ENCODE measurements at places on chromosomes 5 and 9. TPM values are rescaled to one million over a fixed set of nuclear protein-coding genes. Genes with fewer than 3 reads are reported as not detected.

DNA sequence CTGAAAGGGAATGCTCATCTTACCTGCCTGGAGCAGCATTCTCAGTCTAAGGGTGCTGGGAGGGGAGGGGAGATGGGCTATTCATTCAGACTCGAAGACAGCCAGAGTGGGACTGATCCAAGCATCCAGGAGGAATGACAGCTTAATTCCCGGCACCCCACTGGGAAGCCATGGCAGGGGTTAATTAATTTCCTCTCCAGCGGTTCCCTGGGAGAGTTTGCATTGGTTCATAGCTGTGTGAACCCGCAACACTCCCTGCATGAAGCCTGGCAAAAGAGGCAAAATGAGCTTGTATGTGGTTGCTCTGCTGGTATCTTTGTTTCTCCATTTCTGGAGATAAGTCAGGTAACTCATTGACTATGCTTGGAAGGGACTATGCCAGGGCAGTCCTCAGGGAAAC lies 401.0 kb upstream of the SLC24A2 start:
- DNase-seq, result no peak

The DND1 gene
- 0.52 TPM for total RNA-seq

DNA sequence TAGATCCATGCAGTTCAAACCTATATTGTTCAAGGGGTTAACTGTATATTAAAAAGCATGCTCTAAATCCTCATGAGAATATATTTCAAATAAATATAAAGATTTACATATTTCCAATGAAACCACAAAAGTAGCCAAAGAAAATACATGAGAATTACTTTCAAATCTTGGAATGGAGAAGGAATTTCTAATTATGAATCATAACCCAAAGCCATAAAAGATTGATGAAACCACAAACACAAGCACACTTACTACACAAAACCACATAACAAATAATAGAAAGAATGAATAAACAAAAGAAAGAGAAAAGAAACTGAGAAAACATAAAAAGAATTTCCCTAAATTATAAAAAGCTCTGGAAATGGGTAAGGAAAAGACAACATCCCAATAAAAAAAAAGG lies 16.0 kb downstream of the ERP44 start:
- peak; percentile 44 for DNase-seq

The TSLP gene
- 0.90 TPM for total RNA-seq

The ADAMTS16 gene
- total RNA-seq, result 2.6 TPM

GRCh38 chr9:88746743-88747398 lies 211.9 kb downstream of the NXNL2 start:
- no peak for DNase-seq

GRCh38 chr5:171863935-171864334 lies 78.3 kb downstream of the SMIM23 start:
- peak; percentile 81 for DNase-seq

GRCh38 chr9:131598121-131598520 lies 52.8 kb downstream of the PRRT1B start:
- DNase-seq, result no peak

The HMCN2 gene
- 12.1 TPM for total RNA-seq

DNA sequence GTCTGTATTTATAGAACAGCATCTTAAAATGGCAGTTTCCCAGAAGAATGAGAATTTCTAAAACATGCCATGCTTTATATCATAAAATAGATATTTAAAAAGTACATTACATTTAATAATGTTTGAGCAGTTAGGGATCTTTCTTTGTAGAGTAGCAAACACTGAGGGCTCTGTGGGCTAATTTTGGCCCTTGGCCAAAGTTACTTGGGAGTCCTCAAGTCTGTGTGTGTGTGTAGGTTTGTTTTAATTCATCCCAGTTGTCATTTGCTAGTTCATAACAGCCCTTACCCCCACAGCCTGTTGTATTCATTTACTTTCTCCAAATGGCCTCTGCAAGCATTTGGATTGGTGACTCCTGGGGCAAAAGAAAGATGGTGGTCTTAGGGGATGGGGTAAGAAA lies 576.4 kb upstream of the SGCD start:
- DNase-seq, result no peak

- no peak for DNase-seq
Observed at GRCh38 chr9:112822618-112823017, 68.1 kb downstream of the SLC46A2 start.

GRCh38 chr5:95803271-95804148 lies 19.0 kb downstream of the GLRX start:
- DNase-seq, result peak; percentile 34

DNA sequence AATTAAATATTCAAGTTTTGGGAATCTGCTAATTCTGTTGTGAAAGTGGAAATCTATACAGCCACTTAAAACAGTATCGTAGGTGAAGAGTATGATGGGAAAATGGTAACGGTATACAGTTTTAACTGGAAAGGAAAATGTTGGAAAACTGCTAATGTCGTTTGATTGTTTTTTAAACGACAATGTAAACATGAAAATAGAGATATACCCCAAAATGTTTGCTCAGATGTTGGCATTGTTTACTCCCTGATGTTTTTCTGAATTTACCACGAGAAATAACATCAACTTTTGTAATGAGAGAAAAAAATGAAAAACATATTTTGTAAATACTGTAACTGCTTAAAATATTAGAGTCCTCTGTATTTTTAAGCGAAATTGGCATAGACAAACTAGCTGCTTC lies 2.7 kb downstream of the MATR3 start:
- no peak for DNase-seq

DNA sequence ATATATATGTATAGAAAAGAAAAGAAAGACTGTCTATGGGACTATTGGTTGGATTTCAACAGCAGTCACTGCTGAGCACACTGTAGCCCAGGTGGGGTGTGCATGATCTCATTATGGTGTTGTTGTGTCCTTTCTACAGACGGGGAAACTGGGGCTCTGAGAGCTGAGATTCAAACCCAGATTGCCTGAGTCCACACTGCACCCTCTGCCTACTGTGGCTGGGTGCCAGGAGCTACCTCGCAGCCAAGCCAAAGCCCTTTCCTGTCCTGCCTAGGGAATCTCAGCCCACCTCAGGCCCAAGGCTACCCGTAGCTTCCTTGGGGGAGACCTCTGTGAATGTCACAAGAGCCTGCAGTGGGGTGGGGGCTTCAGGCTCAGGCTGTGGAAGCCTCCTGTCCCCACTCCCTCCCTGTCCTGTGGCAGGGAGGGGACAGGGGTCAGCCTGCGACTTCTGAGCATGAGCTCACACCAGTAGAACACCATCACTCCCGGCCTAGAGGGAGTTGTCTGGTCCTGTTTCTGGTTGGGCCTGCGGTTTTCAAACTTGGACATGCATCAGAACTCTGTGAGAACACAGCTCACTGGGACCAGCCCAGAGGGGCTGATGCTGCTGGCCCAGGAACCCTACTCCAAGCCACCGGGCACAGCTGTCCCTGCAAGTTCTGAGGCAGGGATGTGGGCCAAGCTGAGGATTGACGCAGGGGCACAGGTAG lies 7.9 kb upstream of the NINJ1 start:
- no peak for DNase-seq

GRCh38 chr9:16848179-16848578 lies 22.3 kb downstream of the BNC2 start:
- no peak for DNase-seq

DNA sequence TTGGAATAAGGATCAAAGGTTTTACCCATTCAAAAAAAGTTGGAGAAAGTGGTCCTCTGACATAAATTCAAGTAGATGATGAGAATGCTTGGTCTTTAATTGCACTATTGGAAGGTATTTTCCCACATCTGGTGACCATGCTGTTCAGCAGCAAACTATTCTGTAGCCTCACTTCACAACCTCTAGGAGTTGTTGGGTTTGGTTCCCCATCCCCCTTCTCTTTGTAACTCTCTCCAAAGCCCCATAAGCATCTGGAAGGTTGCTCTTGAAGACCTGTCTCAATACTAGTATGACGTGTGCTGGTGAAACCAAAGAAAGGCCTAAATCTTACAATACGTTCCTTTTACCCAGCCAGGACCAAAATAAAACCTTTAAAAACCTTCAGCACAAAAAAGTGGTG lies 8.5 kb downstream of the RGMB start:
- DNase-seq, result no peak

The NTNG2 gene
- total RNA-seq, result 2.4 TPM

The CD274 gene
- 5.5 TPM for total RNA-seq

- peak; percentile 45 for DNase-seq
Observed at GRCh38 chr9:95506428-95506677, 10.4 kb downstream of the PTCH1 start.

GRCh38 chr9:134879664-134880483 lies 736 bp upstream of the FCN2 start:
- no peak for DNase-seq

The CNTLN gene
- total RNA-seq, result 15.1 TPM

DNA sequence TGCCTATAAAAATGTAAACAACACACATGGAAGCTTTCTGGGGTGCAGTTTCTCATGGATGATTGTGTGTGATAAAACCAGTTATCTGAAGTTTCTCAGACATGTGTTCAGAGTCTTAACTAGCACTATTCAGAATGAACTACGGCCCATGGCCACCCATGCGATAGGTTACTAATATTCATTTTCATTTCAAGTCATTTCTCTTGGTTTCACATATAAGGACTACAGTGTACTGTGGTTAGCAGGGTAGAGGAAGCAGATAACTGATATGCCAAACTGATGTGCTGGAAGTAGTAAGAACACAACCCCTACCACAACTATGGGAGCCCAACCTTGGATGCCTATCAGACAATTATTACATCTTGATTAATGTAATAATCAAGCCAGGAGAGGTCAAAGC lies 372.1 kb downstream of the DTWD2 start:
- DNase-seq, result no peak

DNA sequence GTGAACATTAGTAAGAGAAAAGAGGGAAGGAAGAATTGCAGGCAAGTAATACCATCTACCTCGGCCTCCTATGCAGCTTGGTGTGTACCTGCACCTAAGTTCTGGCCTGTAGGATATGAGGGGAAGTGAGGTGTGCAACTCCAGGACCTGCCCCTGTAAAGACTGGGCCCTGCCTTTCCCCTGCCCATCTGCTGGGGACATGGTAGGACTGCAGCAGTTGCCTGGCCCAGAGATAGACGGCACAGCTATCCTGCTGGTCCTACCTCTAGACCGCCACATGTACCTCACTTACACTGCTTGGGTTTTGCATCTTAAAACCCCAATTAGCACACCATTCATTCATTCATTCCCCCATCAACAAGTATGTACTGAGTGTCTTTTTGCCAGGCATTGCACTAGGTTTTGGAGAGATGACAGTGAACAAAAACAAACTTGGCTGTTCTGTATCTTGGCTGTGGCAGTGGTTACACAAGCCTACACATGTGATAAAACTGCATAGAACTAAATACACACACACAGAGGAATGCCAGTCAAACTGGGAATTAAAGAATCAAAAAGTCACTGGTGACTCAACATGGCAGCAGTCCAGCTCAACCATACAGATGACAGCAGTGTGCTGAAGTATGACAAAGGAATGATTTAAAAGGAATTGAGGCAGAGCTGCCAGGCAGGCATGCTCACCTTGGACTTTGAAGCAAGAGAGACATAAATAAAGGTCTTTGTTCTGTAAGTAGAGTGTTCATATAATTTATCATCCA lies 23.3 kb upstream of the MGAT1 start:
- DNase-seq, result peak; percentile 81

GRCh38 chr5:14109041-14109747 lies 33.9 kb upstream of the TRIO start:
- peak; percentile 85 for DNase-seq

GRCh38 chr5:19240170-19240569 lies 747.8 kb downstream of the CDH18 start:
- no peak for DNase-seq

DNA sequence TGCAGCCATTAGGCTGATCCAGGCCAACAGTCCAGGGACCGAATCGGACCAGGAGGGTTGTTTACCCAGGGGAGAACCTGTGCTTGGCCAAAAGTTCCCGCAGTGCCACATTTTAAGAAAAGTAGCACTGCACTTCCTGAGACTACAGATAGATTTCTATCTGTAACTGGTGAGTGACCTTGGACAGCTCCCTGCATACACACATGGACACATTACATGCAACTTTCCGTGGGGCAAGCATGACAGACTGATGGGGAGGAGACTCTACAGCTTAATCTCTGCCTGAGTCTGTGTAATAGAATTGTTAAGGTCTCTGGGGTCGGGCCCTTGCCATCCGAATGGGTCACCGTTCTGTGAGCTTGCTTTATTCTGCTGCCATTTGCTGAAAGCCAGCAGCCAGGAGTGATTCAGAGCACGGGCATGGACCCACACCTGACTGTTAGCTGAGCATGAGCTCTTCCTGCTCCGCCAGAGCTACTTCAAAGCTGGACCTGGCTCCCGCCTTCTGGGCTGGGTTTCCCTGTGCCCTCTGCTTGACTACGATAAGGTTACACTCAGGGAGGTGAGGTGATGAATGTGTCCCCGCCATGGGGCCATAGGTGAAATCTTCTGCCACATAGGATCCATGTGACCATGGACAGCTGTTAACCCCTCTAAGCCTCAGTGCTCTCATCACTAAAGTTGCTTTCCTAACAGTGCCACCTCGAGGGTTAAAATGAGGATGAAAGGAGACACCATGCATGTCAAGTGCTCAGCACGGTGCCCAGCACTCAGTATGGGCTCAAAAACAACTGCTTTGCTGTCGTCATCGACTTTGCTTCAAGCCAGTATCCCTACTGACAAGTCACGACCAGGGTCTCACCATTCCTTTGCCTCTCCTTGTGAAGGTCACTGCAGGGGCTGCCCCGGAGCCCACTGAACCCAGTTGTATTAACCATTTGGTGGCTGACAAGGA lies 200.0 kb downstream of the MELK start:
- peak; percentile 30 for DNase-seq

The NAA35 gene
- total RNA-seq, result 18.4 TPM

The CHD1 gene
- total RNA-seq, result 33.7 TPM

The HK3 gene
- not detected for total RNA-seq

- peak; percentile 9 for DNase-seq
Observed at GRCh38 chr5:102531506-102531905, 32.7 kb upstream of the SLCO6A1 start.

- DNase-seq, result no peak
Observed at GRCh38 chr9:137318602-137319001, 16.5 kb upstream of the NRARP start.

The SCGB3A2 gene
- total RNA-seq, result not detected

GRCh38 chr5:143397302-143398052 lies 6.0 kb downstream of the NR3C1 start:
- no peak for DNase-seq

DNA sequence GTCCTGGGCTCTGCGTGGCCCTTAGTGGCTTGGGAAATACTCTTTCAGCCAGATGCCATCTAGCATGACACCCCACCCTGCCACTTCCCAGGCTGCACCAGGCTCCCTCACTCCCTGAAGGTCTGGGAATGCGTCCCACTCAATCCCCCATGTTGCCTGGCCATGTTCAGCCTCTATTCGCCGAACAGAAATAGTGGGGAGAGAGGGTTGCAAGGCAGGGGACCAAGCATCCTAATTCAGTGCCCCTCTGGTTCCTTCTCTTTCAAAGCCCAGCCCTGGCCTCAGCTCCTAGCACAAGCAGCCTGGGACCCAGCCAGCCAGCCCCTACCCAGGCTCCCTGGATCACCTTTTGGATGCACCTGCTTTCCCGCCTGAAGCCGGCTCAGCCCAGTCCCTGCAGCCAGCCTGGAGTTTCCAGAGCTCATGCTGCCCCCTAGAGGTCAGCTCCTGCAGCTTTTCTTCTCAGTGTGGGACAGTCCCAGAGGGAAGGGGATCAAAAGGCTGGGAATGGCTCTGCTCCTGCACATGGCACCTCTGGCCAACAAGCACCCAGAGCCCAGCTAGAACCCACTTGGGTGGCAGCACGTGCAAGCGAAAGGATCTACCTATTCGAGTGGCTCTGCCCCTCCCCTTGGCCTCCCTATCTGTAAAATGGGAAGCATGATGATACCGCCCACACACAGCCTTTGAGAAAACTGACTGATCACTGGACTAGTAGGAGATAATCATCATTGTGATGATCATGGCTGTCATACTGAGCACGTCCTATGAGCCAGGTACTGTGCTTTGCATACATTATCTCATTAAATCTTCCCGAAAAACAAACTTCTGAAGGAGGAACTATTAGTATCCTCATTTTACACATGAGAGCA lies 48.7 kb upstream of the C5orf58 start:
- DNase-seq, result peak; percentile 28

The PCDHA7 gene
- total RNA-seq, result 0.19 TPM
